ENCODE measurements at places on chromosomes 7 and 10.

DNA sequence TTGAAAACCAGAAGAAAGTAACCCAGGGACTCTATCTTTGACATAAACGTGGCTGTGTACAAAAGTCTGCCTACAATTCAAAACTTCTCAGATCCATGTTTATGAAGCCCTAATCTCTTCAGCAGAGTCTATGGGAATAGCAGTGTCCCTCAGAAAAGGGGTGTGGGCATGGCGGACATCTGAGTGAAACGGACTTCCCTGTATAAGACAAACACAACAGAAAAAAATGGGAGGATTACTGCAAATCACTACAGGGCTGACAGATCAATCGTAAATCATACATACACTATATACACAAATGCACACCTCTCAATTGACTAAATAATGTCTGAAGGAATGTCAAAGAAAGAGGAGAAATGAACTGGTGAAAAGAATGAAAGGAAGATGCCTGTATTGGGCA is 114.0 kb downstream of the ATE1 start:
- ATAC-seq: no peak

DNA sequence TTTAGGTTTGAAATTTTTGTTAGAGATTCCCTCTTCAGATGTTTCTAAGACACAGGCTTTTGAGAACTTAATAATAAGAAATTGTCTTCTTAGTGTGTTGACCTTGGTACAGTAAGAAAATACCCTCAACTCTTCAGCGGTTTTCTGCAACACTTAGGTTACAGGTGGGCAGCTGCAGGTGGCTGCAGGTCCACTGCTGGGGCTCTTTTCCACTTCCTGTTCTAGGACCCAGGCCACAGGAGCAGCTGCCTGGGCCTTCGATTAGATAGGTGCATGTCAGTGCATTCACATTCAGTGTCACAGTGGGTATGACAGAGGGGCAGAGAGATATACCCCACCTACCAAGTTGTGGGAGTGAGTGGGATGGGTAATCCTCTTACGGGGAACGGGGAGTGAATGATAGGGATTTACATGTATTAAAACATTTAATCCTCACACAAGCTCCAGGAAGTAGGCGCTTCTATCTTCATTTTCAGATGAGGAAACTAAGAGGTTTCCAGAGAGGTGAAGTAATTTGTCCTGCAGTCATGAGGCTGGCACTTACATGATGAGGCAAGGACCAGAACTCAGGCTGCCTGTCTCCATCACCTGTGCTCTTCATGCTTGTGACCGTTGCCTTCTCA is 20.2 kb upstream of the SUV39H2 start:
- no peak for ATAC-seq

GRCh38 chr7:41403291-41403690 is 299.6 kb downstream of the INHBA start:
- no peak for ATAC-seq

DNA sequence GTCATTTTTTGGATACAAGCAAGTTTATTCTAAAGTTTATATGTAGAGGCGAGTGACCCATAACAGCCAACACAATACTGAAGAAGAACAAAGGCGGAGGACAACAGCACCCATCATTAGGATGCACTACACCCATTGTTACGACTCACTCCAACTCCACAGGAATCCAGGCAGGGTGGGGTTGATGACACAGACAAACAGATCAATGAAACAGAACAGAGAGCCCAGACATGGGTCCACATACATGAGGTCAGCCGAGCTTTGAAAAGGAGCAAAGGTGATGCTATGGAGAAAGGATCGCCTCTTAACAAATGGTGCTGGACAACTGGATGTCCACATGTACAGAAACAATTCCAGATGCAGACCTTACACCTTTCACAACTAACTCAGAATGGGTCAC is 426.4 kb downstream of the PTPRN2 start:
- ATAC-seq: no peak

GRCh38 chr7:27303026-27303425 is 60.4 kb downstream of the EVX1 start:
- no peak for ATAC-seq

GRCh38 chr10:102675011-102675665 is 30.9 kb downstream of the TRIM8 start:
- no peak for ATAC-seq

DNA sequence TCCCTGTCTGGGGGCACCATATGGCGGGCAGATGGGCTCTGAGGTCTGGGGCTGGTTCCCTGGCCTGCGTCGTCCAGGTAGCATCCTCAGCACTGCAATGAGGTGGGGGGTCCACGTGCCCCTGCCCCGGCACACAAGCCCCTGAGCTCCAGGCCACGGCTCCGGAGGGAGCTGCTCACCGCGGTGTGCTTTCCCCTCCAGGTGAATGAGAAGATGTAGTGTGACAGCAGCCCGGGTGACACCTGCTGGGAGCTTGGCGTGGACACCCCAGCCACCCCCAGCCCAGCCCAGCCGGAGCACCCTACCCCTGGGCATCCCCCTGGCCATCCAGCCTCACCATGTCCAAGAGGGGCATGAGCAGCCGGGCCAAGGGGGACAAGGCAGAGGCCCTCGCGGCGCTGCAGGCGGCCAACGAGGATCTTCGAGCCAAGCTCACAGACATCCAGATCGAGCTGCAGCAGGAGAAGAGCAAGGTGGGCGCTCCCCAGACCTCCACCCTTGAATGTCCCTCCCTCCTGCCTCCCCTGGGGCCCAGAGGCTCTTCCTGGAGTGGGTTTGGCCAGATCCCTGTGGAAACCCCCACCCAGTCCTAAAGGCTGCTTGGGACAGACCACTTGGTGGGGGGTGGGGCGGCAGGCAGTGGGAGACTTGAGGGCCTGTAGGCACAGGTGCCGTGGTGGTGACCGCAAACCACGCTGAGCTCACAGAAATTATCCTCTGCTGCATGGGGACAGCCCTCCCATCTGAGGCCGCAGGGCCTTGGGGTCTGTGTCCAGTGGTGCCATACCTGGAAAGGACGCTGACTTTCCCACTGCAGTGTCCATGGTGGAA is 38.9 kb downstream of the JAKMIP3 start:
- ATAC-seq: no peak

- ATAC-seq: no peak
Observed at GRCh38 chr10:127196282-127197153, at the start of gene INSYN2A. TSS of gene INSYN2A (minus strand) at chr10:127196591. CDS start at chr10:127176395, 20,196 bp downstream.

GRCh38 chr10:114323023-114323422 is 81.3 kb downstream of the AFAP1L2 start:
- no peak for ATAC-seq

DNA sequence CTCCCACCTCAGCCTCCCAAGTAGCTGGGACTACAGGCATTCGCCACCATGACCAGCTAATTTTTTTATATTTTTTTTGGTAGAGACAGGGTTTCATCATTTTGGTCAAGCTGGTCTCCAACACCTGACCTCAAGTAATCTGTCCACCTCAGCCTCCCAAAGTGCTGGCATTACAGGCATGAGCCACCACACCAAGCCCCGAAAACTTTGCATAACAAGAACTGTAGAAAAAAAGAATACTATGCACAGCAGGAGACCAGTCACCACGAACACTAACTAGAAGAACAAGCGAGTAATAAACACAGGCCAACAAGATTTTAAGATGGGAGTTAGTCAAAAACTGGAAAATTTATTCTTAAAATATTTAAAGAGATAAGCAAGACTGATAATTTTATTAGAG is 447.0 kb downstream of the ETV1 start:
- ATAC-seq: no peak

GRCh38 chr7:25432807-25433206 is 204.5 kb upstream of the NPVF start:
- ATAC-seq: no peak

DNA sequence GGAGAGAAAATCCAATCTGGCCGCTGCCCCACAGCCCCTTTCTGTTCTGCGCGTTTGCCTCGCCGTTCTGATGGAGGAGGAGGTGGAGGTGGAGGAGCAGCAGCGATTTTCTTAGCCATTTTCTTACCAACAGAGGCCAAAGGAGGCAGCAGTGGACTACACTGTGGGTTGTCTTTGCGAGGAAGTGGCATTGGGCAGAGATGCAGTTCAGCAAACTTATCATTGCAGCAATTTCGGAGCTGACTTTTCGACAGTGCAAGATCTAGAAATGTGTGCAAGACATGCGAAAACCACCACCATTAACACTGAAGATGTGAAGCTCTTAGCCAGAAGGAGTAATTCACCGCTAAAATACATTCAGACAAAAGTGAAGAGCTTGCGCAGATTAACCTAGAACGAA is 1.9 kb upstream of the ARL4A start:
- ATAC-seq: no peak

GRCh38 chr10:26502986-26503385 is 64.8 kb downstream of the APBB1IP start:
- ATAC-seq: no peak

DNA sequence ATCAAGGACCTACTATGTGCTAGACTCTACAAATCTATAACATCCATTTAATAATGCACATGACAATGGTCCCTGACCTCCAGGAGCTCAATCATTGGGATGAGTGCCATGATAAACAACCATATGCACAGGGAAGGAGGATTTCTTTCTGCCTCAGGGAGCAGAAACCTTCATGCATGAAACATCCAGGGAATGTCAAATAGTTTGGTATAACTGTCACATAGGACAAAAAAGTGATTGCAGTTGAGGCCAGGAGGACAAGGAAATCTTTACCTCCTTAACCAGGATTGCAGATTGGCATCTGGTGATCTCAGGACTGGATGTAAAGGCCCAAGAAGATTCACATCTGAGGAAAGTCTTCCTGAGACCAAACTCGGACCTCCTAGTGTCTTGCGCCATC is 993.1 kb downstream of the KCNMA1 start:
- ATAC-seq: no peak

- ATAC-seq: no peak
Observed at GRCh38 chr10:59537501-59537900, 172.1 kb downstream of the SLC16A9 start.

GRCh38 chr7:9981742-9982349 is 991.8 kb upstream of the PHF14 start:
- no peak for ATAC-seq

GRCh38 chr10:105679781-105680180 is 1038.7 kb downstream of the SORCS3 start:
- ATAC-seq: no peak

DNA sequence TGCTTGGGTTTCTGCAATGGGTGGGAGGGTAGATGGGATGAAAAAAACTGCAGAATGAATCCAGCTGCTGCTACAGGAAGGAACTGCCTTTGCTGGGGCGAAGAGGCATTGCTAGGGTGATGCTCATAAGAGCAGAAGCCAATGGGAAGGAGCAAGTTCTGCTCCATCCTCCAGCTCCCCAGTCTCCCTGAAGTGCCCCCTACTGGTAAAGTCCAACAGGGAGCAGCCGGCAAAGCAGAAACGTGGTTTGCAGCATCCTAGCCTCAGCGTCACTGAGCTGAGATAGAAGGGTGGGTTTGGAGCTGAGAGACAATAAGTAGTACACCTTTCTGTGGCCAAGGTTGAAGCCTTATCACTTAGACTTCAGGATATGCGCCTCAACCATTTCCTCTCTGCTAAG is 220.5 kb downstream of the CCSER2 start:
- no peak for ATAC-seq

GRCh38 chr7:129655811-129656210 is 44.3 kb downstream of the NRF1 start:
- no peak for ATAC-seq

- ATAC-seq: peak; percentile 77
Observed at GRCh38 chr10:14507176-14507575, 176.5 kb upstream of the FRMD4A start.

DNA sequence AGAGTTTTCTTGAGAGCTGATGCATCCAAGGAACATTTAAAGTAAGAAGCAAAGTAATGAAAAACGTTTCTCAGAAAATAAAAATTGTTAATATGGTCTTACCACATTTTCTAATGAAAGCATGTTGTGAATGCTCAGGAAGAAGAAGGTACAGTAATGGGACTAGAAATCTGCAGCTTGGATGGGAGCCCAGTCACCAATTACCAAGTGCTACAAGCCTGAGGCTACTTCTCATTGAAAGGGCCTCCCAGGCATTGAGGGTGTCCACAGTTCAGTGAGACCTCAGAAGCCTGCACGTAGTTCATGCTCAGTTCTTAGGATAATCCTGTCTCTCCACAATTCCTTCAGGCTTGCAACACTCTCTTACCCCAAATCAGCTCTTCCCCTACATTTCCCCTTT is 17.6 kb downstream of the PTN start:
- ATAC-seq: no peak

DNA sequence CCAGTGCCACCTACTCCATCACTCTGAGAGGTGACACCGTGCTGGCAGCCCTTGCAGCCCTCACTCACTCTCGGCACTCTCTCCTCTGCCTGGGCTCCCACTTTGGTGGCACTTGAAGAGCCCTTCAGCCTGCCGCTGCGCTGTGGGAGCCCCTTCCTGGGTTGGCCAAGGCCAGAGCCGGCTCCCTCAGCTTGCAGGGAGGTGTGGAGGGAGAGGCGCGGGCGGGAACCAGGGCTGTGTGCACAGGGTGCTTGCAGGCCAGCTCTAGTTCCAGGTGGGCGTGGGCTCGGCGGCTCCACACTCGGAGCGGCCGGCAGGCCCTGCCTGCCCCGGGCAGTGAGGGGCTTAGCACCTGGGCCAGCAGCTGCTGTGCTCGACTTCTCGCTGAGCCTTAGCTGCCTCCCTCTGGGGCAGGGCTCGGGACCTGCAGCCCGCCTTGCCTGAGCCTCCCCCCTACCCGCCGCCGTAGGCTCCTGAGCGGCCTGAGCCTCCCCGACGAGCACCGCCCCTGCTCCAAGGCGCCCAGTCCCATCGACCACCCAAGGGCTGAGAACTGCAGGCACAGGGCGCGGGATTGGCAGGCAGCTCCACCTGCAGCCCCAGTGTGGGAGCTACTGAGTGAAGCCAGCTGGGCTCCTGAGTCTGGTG is 48.7 kb upstream of the SLC35G1 start:
- no peak for ATAC-seq

GRCh38 chr10:101287997-101288635 is 58.9 kb upstream of the LBX1 start:
- no peak for ATAC-seq

DNA sequence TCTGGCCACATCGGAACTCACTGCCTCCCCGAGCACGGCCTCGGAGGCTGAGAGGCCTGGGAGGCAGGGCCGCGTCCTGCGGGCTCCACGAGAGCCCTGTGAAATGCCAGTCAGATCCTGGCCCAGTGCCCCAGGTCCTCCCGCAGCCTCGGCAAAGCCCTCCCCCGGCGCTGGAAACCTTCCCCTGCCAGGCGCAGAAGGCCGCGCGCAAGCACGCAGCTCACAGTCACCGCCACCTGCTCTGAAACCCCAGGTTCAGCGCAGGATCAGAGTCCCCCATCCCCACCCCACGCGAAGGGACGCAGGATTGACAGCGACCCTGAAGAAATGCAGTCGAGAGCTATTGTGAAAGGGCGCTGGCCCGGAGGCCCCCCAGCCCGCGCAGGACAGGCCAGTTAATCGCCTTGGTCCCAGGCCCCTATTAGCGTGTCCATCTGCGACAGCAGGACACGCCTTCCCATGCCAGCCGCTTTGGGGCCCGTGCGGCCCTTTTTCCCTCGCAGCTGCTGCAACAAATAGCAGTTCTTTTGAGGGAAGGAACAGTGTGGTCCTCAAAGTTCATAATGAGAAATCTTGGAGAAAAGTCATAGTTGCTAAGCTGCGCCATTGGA is 13.5 kb upstream of the EGFR start:
- ATAC-seq: no peak

DNA sequence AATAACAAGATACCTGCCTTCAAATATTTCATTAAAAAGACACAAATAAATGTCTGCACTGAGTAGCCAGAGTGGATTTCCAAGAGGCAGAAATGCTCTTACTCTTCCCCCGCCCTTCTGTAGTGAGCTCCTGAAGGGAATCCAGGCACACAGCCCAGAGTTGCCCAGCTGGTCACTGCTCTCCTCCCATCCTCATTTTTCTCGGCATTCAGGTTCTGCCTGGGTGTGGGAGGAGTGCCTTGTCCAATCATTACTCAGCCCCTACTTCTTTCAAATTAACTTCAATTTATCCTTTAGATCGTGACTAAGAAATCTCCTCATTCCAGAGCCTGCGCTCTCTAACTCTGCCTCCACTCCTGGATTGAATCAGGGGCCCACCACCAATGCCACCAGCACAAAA is 12.2 kb downstream of the CCDC6 start:
- no peak for ATAC-seq
